GM10248 (cell line): ENCODE measurements at places on chromosomes 7 and 10.

- DNase-seq, result no peak
Measured at GRCh38 chr7:53383131-53383530, 347.7 kb downstream of the POM121L12 start.

DNA sequence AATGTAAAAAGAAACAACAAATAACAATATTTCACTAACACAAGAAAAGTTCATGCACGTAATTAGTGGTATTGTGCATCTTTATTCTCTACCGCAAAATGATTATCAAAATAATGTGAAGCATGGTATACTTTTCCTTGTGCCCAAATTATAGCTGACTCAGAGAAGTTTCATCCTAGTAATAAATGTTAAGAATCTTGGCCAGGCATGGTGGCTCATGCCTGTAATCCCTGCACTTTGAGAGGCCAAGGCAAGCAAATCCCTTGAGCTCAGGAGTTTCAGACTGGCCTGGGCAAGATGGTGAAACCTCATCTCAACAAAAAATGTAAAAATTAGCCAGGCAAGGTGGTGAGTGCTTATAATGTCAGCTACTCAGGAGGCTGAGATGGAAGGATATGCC lies 105.0 kb downstream of the KMT2C start:
- no peak for DNase-seq

DNA sequence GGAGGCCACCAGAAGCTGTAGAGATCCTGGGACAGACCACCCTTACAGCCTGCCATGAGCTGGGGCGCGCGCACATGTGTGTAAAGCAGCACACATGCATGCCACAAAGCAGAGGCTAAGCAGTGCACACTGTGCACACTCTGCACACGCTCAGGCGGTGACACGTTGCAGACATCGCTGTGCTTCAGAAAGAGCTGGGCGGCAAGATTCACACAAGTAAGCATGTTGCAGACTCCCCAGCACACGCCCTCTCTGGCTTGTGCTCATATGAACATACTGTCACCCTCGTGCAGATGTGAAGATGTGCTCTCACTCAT lies 478.9 kb downstream of the DNAJB6 start:
- no peak for DNase-seq

DNA sequence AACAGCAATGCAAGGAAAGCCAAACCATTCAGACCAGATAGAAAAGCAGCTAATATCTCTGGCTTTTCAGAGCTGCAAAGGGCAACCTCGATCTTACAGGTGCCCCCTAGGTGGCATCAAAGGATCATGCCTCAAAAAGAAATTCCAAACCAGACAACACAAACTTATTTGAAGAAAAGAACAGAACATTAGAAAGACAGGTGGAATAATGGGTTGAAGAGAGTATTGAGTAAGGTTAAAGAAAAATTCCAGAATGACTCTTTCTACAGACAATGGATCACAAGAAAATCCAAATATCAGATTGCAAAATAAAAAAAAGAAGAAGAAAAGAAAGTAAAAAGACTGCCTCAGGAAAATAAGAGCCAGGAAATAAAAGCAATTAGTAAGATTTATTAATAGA lies 213.7 kb downstream of the ELMO1 start:
- no peak for DNase-seq
